NCI-H187 (cell line): ENCODE measurements at places on chromosomes 2 and 18.

DNA sequence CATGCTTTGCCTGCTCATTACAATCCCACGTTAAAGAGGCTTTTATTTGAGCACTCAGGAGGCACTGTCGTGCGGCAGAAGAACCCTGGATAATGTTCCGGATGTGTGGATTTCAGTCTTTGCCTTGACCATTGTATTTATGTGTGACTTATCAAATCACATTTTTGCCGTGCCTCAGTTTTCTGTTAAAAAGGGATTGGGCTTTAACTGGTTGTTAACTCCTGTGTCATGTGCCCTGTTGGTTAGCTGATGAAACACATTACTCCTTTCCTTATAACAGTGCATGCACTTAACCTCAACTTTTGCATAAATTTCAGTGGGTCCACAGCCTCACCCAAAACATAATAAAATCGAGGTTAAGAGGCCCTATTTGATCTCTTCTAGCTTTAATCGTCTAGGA lies 52.7 kb downstream of the NAB1 start:
- no peak for DNase-seq

- no peak for DNase-seq
These were observed 65.1 kb upstream of the AFF3 start for GRCh38 chr2:100207411-100207885.

GRCh38 chr2:238987352-238987981 lies 139.6 kb downstream of the TWIST2 start:
- DNase-seq, result no peak

DNA sequence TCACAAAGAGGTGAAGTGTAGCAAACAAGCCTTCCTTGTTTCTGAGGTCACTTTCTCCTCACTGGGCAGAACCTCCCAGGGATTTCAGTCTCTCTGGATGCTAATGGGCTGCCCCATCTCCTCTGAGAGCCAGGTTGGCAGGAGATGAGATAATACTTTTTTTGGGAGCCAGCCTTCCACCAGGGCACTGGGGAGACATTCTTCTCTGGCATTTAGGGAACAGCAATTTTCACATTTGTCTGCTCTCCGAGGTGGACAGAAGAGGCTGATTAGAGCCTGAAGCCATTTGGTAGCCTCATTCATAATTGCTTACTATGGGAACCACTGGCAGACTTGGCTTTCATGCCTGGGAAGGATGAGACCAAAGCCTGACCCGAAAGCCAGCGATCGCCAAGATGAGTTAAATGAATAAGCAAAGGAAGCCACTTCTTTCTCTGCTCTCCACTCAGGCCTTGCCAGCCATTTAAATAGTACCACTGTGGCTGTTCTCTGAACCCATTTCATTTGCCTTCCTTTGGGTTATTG lies 70.1 kb downstream of the NRP2 start:
- DNase-seq, result no peak

DNA sequence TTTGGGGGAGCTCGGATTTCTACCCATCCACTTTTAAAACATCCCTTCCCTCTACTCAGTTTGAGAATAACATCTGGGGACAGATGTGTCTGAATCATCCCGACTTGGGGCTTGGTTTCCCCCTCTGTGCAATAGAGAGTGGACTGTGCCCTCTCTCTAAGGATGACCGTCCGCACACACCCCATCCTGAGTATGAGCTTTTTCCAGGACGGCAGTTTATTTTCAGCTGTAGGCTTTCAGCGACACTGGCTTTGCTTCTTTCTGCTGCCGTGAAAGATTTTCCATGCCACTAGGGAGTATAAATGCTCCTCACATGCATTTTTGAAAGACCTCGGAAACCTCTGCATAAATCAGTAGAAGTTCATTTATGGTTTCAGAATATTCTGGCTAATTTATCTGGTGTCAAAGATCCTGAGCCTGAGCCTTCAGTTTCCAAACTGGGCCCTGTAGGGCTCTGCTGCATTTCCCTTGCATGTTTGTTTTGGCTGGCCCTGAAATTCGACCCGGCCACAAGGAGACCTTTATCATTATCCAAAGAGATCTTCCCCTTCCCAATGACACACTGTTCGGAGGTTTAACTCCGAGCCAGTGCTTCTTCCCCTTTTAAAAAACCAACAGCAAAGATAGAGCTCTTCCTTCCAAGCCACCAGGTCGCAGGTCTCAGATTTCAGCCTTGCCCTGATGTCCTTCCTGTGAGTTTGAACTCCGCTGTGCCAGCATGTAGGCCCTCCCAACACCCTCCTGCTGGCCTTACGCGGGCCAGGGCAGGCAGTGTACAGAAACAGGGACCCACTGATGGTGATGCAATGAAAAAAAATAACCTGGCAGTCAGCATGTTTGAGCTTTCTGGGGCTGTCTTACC lies 53.3 kb downstream of the FECH start:
- no peak for DNase-seq

GRCh38 chr2:121309801-121310200 lies 24.8 kb upstream of the TFCP2L1 start:
- DNase-seq, result no peak

DNA sequence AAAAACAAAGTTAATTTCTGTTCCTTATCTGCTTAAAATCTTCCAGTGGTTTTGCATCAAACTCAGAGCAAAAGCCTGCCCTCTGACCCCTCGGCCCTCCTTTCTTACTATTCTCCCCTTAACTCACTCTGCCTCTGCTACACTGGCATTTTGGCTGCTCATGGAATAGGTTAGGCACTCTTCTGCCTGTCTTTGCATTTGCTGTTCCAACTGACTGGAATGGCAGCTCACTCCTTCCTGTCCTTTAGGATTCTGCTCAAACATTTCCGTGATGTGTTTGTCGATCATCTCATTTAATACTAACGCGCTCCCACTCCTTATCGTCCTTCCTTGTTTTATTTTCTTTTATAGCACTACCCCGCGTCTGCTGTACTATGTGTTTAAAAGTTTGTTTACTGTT lies 815 bp downstream of the CEBPZ start:
- no peak for DNase-seq

- DNase-seq, result no peak
These were observed 97.2 kb downstream of the CAPN13 start for GRCh38 chr2:30710016-30710415.

DNA sequence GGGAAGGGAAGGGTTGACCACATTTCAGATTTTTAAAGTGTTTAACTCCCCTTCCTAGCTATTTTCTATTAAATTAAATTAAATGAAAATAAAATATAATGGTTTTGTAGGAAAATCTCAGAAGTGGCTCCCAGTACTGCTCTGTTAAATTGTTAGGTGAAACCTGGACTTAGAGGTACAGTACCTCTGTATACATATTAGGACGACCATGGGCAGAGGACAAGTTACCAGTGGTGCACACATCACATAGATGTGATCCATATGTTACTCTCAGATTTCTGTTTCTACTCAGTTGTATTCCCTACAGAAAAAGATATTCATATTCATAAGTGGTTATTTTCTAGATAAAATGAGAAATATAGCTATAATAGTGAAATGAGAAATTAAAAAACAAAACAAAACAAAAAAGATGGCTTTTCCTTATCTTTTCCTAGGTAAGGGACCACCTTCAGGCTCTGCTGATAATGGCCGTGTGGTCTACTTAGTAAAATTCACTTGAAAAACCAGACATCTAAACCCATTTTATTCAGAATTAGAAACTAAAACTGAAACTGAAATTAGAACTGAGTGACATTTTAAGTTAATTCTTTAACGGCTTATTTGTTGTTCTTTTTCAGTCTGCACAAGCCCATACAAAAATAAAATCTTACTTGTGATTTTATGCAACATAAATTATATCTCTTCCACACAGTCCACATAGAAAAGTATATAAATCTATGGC lies 832.5 kb upstream of the CHAC2 start:
- DNase-seq, result no peak

DNA sequence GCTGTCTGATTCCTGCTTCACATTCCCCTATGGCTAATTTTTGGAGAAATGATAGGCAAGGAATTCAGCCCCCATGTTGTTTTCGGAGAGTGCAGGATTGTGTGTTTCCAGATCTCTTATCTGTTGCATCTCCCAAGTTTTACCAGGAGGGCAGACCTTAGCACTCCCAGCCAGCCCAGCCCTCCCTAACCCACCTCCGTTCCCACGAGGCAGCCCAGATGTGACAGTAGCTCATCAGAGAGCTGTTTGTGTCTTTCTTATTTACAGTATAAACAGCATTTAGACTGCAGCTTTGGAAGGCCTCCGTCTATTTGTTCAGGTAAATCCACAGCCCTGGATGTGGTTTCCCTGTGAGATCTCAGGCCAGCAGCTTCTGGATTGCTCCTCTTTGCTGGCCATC lies 91.6 kb downstream of the THNSL2 start:
- DNase-seq, result no peak

DNA sequence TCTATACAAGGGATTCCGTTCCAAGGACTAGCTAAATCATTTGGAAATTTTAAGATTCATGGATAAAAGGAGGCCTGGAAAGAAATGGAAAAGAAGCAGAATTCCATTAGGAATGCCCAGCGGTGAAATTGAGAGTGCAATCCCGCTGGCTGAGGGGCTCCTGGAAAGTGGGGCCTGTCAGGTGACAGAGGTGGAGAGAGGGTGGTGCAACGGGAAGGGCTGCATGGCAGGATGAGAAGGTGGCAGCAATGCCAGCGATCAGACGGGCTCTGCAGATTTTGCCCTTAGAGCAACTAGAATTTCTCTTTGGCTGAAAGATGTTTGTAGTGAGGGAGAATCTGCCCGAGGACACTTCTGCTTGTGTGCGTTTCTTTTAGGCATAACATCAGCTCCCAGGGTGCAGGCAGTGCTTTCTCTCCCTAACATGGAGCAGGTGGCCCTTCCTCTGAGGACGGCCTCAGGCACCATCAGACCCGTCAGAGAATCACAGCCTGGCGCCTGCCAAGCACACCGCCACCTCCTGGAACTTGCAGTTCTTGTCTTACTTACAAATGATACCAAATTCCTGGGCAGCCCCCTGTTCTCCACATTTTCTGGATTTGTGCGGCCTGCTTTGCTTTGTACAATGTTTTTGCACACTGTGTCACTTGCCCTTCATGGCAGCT lies 261.6 kb downstream of the NDUFA10 start:
- no peak for DNase-seq

DNA sequence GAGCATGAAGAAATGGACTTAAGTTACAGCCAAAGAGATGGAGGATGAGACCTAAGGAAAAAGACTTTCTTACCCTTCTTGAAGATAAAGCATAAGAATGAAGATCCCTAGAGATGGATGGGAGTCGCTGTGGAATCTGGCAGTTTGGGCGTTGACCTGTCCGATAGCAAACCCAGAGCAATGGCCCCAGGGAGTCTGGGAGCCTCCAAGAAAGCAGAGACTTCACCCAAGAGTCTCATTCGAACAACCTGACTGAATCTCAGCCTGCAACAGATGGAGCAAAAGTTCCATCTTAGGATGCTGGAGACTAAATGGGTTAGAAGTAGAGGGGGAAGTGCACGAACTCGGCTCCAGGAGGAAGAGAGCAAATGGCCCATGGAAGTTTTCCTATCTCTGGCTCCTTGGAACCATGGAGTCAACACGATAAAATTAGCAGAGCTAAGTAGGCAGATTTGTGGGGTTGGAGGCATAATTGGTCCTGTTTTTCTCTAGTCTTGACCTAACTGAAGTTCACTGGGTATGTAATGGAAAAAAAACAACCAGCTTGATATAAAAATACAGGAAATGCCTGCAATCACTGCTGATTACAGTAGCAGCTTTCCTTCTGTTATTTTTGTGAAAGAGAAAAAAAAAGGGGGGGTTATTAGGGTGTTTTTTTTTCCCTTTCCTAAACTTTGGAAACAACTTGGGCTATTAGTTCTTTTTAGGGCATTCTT lies 178.4 kb upstream of the EPAS1 start:
- DNase-seq, result no peak

DNA sequence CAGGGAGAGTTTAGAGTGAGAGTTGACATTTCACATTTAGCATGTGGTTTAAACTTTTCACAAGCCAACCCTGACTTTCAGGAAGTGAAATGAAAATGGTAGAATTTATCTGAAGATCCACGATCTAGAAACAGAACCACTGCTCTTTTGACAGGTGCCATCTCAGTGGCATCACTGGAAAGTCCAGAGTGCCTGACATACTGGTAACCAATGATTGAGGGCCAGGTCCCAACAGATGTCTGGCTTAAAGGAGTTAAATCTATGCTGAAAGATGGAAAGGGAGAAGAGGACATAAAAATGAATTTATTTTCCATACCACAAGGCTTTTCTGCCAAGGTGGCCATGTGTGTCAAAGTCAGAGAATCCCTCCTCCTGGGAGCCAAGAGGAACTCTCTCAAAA lies 2.7 kb downstream of the IL36G start:
- DNase-seq, result no peak

GRCh38 chr2:101571951-101572350 lies 97.0 kb upstream of the RFX8 start:
- no peak for DNase-seq

DNA sequence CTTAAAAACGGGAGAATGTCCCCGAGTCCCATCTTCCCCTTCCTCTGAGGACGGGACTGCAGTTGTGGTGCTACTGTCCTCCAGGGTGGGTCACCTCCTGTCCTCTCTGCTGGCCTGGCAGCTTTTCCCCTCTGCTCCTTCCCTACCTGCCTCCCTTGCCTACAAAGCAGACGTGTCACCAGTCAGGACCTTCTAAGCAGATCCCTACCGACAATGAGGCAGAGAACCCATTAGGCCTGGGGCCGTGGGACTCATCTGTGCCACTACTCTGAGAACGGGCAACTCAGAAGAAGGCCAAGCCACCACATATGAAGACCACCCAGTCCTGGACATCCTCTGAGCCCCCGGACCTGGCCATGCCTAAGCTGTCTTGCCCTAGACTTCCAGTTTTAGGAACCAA lies 103.0 kb upstream of the TEX51 start:
- no peak for DNase-seq

GRCh38 chr2:37711308-37711731 lies 39.9 kb upstream of the CDC42EP3 start:
- no peak for DNase-seq

- no peak for DNase-seq
These were observed 6.0 kb downstream of the NEMP2 start for GRCh38 chr2:190528521-190529001.

DNA sequence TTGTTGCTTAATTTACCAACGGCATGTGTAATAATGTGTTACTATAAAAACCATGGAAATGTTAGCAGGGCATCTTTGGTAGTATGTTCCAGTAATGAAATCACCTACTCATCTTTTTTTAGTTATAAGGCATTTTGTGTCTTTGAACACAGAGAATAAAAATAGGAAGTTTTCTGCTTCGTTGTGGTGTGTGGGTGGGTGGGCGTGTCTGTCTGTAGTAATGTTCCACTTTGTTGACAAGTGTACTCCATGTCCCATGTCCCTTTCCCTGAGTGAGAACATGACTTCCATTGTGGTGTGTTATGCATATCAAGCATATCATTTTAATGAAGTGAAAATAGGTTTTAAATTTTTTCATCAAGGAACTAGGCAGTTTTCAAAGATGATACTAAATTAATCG lies 149.3 kb downstream of the VWC2L start:
- no peak for DNase-seq

DNA sequence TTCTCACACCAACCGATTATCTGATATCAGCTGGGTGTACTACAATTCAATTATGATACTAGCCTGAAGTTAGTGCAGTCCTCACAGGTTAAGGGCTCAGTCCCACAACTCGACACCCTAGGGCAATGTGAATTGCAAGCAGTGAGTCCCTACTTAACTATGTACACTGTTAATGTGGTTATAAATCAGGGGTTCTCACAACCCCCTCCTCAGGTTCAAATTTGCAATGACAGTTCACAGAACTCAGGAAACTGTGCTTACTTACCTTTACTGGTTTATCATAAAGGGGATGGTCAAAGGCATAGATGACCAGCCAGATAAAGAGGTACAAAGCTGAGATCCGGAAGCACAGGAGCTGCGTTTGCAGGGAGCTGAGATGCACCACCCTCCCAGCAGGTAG lies 1379.1 kb upstream of the CDH2 start:
- DNase-seq, result no peak
